ENCODE measurements at places on chromosomes 6 and 20.
A peak's percentile ranks its signal among the peaks of the same experiment; 100 is the strongest.

- peak; percentile 83 for DNase-seq
These were observed 2.9 kb upstream of the TRMT11 start for GRCh38 chr6:125983246-125983945.

DNA sequence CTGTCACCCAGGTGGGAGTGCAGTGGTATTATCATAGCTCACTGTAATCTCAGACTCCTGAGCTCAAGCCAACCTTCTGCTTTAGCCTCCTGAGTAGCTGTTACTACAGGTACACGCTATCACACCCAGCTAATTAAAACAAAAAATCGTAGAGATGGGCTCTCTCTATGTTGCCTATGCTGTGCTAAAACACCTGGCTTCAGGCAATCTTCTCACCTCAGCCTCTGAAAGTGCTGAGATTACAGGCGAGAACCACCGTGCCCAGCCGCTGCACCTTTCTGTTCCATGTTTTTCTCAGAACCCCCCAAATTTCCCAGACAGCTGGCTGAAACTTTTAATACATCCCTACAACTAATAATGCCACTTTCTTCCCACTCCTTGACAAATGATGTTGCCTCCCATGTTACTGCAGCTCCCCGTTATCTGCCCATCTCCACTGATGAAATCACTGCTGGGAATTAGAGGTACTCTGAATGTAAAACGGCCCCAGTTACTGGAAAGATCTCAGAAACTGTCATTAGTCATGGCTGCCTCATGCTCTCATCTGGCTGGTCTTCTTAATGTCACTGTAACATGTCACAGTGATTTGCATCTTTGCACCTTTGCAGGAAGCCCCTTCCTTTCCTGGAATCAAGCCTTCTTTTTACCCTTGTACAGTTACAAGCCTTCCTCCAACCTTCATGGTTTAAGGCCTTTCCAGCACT is 697.5 kb downstream of the PRKN start:
- no peak for DNase-seq

DNA sequence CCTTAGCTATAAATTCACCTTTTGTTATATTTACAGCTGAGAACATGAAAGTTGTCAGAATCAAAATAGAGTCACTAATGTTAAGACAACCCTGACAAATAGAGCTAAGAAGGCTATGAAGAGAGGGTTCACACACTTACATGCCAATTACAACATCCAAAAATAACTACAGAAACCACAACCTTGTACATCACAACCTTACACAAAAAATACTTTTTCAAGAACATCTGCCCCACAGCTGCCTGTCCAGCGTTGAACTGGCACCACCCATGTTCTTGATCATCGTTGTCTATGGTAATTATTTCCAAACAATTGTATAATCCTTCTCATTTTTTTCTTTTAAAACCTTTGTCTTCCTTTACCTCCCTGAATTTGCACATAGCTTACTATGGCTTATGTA is 231.2 kb upstream of the FKBP1C start:
- DNase-seq = no peak

DNA sequence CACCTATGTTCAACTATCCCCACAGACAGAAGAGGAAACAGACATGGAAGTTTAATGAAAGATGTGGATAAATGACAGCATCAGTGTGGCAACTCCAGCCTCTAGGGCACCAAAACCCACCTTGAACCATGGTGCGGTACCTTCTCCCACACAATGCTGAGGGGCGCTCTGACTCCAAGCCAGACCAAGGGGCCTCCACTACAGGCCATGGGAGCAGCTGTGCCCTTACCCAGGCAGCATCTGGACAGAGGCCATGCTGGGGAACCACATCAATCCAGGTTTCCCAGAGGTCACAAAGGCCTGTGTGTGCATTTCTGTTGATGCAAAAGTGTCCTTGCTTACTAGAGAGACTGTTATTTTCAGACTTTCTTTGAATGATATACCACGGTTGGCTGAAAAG is 4.1 kb downstream of the PRR18 start:
- DNase-seq = no peak

- DNase-seq = no peak
These were observed 11.4 kb upstream of the RHAG start for GRCh38 chr6:49648036-49648435.

DNA sequence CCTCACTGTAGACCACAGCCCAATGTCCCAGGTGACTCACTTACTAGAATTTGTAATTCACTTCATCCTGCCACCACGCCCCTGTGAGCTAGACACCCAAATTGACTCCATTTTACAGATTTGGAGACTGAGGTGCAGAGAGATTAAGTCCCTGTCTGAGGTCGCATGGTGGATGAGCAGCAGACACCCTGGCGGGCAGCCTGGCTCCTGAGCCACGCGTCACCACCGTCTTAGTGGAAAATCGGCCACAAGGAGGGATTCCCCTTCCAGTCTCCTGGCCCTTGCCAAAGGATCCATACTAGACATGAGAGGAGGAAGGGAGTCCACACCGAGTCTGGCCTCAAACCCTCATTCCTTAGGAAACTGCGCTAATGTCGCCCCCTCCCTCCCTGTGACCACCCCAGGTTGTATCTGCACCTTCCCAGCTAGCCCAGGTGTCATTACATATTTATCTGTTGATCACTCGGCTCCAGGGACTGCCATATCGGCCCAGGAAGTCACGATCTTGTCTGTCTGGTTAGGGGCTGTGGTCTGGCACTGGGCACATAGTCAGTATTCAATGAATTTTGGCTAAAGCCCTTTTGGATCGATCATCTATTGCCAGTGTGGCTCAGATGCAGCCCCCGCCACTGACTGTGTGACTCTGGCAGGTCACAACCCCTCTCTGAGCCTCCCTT is 25.7 kb upstream of the PTGIS start:
- DNase-seq = no peak

- DNase-seq = no peak
These were observed 103.9 kb upstream of the MAP7 start for GRCh38 chr6:136654086-136654485.

- DNase-seq = no peak
These were observed 50.2 kb upstream of the EYA4 start for GRCh38 chr6:133190912-133191311.

DNA sequence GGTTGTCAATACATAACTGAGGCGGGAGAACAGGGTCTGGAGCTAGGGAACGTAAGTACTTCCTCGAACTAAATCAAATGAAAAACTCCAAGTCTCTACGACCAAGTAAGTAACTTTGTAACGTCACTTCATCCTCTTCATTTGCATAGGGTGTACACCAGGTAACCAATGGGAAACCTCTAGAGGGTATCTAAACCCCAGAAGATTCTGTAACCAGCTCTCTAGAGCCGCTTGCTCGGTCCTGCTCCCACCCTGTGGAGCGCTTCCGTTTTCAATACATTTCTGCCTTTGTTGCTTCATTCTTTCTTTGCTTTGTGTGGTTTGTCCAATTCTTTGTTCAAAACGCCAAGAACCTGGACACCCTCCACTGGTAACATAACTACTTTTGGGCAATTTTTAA is 133.5 kb upstream of the TMEM170B start:
- no peak for DNase-seq

DNA sequence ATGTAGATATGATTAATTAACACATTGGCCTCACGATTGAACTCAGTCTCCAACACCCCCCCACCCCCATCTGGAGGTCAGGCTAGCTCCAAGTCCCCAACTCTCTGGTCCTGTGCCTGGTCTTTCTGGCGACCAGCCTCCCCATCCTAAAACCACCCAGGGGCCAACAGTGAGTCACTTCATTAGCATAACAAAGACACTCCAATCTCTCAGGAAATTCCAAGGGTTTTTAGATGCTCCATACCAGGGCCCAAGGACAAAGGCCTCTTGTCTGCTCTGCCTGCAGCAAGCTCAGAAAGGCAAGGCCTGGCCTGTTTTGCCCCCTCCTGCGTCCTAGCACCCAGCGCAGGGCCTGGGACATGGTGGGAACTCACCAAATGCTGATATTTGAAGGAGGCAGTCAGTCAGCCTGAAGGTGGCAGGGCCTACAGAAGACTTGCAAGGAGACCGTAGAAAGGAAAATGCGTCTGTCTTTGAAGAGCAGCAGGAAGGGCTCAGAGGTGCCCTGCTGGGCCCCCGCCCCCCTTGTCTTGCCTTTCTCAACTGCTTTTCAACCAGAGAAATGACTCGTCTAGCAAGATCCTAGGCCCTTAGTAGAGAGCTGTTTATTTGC is 184.7 kb downstream of the CDH4 start:
- peak; percentile 90 for DNase-seq
